ENCODE measurements at places on chromosomes 16 and 17. TPM values are rescaled to one million over a fixed set of nuclear protein-coding genes. Genes with fewer than 3 reads are reported as not detected.

- DNase-seq, result no peak
Measured at GRCh38 chr17:9006175-9006767, 15.0 kb upstream of the NTN1 start.

DNA sequence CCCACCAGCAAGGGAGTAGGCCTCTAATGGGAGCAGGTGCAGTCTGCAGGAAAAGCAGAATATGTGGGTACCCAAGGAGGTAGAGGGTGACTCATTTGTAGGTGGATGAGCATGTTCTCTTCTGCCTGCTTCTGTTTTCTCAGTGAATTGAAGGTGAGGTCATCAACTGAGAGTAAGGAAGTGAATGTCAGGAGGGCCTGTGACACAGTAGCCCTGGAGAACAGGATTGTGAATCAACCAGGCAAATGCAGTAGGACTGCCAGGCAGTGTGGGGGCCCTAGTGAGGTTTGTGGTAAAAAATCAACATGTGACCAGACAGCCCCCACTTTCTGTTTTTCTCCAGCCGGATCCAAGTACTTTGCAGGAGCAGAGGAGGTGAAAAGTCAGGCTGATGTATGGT is 150.5 kb upstream of the SOX9 start:
- no peak for DNase-seq

GRCh38 chr17:73091410-73091769 is 1.1 kb downstream of the SLC39A11 start:
- no peak for DNase-seq

GRCh38 chr16:57694725-57695679 is at the start of gene DRC7:
Gene DRC7, plus strand, starts transcription at chr16:57694806. Its CDS starts 3,144 bp downstream, at chr16:57697950.
- DNase-seq, result peak; percentile 69

DNA sequence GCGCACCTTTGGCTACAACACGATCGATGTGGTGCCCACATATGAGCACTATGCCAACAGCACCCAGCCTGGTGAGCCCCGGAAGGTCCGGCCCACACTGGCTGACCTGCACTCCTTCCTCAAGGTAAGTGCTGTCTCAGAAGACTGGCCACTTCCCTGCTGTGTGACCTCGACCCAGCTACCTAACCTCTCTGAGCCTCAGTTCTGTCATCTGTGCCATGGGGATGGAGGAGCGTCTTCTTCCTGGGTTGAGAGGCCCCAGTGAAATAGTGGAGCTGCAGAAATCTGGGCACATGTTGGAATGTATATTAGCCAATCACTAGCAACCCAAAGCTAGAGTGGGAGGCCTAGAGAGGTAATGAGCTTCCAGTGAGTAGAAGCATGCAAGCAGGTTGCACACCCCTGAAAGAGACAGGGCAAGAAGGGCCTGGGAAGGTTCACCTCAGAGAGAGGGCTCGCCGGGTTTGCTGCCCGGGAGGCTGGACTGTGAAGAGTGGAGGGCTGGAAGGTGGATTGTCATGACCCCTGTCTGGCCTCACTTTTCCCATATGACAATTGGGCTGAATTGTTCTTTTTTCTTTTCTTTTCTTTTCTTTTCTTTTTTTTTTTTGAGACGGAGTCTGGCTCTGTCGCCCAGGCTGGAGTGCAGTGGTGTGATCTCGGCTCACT is 521 bp downstream of the SLC12A3 start:
- DNase-seq, result no peak

The ABCC11 gene
- 24.1 TPM for polyA plus RNA-seq

DNA sequence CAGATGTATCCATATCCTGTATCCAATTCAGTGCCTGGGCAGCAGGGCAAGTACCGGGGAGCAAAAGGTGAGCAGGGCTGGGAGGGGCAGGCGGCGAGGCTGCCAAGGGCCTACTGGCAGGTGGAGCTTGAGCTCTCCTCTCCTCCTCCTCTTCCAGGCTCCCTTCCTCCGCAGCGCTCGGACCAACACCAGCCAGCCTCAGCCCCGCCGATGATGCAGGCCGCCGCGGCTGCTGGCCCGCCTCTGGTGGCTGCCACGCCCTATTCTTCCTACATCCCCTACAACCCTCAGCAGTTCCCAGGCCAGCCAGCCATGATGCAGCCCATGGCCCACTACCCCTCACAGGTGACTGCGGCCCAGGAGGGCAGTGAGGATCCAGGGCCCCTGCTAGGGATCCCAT is 11.6 kb downstream of the ATXN2L start:
- no peak for DNase-seq

DNA sequence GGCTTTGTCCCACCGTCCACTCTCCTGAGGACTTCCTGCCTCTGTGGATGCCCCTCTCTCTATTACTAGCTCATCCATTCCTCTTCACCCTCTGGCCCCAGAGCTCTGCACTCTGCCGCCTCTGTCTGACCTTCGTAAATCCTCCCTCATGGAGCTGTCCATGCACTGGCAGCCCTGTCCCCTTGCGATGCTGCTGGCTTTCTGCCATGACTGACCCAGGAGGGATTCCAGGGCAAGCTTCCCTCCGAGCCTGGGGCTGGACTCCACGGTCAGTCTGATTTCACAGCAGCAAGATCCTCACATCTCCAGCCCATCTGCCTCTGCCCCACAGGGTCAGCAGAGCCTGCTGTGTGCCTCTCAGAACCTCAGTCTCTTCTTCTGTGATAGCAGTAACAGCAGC is 4.7 kb downstream of the CBFA2T3 start:
- DNase-seq, result no peak
